Choroid plexus epithelial cell (primary cell): ENCODE measurements at places on chromosomes 6 and 20.
A peak's percentile ranks its signal among the peaks of the same experiment; 100 is the strongest.

DNA sequence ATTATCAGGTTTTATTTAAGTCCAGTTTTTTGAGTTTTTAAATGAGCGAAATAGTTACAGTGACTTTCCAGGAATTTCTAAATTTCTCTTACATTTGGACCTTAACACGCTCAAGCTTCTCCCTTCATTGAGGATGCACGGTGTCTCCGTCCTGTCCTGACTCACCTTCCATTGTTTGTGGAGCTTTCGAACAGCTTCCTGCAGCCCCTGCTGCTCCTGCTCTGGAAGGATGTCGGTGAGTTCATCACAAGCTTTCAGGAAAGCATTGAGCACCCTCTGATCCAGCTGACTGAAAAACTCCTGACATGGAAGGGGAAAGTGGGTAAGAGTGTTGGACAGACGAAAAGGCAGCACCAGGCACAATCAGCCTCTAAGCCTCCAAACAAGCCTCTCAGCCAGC, 183.7 kb downstream of the SYNE1 start:
- DNase-seq = no peak

GRCh38 chr6:7050872-7051779, 56.6 kb upstream of the RREB1 start:
- DNase-seq = peak; percentile 73

GRCh38 chr20:57856658-57857057, 146.8 kb upstream of the PMEPA1 start:
- no peak for DNase-seq

GRCh38 chr20:25277051-25277801, 29.3 kb downstream of the PYGB start:
- DNase-seq = no peak

GRCh38 chr20:35773154-35773751, 1.4 kb downstream of the PHF20 start:
- peak; percentile 39 for DNase-seq

DNA sequence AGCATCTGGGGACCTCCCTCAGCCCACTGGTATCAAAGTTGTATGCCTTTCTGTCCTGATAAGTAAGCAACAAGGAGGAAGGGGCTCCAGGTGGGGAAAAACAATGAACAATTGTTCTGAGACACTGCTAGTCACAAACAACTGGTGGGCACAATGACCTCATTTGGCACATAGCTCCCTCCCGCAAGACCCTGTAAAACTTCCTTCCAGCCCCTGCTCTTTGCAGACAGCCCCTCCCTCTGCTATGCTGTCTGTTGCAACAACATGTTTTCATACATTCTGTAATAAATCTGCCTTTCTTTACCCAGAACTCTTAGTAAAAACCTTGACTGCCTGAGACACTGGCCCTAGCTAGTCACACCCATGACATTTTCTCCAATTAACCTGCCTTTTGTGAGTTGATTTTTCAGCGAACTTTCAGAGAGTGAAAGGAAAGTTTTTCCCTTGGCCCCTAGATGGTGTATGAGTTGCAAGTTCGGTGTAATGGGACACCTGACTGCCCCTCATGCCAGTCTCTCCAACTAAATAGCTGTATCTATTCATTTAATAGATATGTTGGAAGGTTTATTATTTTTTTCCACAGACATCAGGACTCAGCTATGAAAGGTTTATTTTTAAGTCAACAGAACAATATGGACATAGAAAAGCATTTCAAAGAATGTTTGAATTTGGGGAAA, 142.3 kb upstream of the SLC22A16 start:
- DNase-seq = peak; percentile 54

- peak; percentile 2 for DNase-seq
Observed at GRCh38 chr6:141641406-141641805, 491.3 kb upstream of the GJE1 start.

DNA sequence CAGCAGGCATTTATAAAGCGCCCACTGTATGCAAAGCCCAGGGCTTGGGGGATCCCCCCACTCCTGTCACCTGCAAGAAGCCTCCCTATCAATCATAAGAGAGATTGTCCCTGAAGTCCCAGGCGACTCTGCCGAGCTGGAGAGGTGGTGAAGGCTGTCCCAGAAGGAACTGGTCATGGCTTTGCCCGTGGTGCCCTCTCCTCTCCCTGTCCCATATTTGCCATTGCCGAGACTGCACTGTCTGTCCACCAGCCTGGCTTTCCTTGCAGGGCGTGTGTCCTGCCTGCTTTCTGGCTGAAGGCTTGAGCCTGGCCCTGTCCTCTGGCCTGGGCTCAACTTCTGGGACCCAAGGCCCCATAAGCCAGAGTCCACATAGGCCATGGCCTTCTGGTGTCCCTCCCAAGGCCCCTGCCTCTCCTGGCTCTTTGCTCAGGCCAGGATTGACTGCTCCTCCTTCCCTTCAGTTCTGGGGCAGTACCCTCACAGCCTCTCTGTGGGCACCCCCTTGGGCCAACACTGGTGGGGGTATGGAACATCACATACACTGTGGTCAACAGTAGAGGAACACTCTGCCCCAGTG, 46.9 kb downstream of the CPXM1 start:
- DNase-seq = no peak

GRCh38 chr6:53854843-53855567, 60.2 kb downstream of the LRRC1 start:
- DNase-seq = no peak

DNA sequence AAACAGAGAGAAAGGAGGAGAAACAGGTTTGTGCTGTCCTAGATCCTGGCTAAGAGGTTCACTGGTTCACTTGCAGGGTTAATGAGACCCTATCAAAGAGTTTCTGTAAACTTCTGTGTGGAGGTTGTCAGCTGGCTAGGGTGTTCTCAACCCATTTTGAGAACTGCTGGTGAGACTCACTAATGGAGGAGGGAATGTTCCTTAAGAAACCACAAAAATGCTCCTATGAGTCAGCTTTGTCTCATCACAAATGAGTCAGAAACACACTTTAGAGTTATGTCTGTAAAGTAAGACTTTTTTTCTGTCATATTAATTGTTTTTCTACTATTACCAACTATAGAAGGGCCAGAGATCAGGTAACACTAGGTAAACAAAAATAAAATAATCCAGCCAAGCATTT, 884.4 kb downstream of the PHF3 start:
- peak; percentile 98 for DNase-seq

- DNase-seq = peak; percentile 34
Observed at GRCh38 chr20:33450867-33451266, 7.3 kb upstream of the SNTA1 start.

DNA sequence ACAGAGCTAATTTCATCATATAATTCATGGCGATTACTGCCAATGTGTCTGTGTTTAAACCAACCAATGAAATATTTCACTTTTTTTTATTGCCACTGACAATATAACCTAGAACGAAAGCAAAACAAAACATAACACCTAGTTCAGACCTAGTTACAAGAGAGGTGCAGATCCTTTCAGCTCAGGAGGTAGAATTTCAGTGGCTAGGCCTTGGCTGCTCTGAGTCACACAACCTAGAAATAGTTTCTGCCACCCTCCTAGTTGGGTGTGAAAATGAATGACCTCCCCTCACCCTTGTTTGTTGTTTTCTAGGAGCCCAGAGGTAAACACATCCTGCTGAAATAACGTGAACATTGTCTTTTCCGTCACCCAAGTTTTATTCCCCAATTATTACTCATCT, 356.3 kb downstream of the HTR1B start:
- peak; percentile 27 for DNase-seq

DNA sequence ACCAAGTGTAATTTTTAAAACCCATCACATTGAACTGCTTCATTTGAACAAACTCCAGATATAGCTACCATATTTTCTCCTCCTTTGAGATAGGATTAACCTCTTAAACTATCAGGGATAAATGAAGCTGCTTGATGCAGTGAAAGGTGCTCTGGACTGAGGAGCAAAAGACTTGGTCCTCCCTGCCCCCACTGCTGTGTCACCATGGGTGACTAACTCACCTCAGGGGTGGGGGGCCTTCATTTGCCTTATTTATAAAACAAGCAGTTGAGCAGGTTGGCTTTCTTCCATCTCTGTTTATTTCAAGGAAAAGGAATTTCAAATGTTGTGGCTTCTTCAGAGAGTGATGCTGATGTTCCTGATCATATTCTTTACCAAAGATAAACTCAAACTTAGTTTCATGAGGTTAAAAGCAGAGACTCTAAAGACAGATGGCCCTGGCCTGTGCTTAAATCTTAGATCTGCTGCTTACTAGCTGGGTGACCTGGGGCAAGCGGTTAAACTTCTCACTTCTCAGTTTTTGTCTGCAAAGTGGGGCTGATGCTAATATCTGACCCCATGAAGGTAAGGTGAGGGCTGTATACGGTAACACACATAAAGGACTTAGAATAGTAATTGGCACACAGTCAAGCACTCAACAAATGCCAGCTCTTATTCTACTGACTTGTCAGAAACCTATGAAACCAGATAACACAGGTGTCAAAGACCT, 50.5 kb downstream of the FHL5 start:
- no peak for DNase-seq

DNA sequence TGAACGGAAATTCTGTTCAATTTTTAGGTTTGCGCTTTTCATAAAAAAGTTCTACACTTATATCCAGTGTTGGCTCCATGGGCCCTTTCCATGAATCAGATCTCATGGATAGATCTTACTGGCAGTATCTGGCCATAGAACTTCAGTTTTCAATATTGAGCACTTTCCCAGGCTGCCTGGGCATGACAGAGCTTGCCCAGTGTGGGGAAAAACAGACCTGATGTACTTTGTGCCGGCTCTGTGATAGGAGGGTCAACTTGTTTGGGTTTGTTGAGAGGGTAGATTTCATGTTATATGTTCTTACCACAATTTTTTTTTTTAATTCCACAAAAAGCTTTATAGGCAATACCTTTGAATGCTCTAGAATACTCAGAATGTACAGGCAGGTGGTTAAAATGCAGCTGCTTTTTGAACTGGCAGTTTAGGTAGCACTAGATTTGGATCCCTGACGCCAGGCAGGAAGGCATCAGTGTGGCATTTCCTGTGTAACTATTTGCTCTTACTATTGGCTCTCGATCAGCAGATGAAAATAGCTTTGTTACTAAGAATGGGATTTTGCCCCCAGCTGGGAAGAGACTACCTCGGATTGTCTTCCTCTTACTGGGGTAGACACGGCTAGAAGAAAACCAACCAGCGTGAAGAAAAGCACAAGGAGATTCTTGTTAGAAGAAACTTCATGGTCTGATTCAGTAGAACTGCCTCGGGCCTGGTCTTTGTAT, 404.9 kb upstream of the SOX4 start:
- peak; percentile 7 for DNase-seq

- DNase-seq = no peak
Observed at GRCh38 chr20:45368221-45368980, 5.4 kb downstream of the SYS1 start.

- DNase-seq = no peak
Observed at GRCh38 chr6:35511562-35511941, 1.1 kb downstream of the TULP1 start.

GRCh38 chr20:37991157-37991866, 41.9 kb downstream of the TTI1 start:
- DNase-seq = no peak

DNA sequence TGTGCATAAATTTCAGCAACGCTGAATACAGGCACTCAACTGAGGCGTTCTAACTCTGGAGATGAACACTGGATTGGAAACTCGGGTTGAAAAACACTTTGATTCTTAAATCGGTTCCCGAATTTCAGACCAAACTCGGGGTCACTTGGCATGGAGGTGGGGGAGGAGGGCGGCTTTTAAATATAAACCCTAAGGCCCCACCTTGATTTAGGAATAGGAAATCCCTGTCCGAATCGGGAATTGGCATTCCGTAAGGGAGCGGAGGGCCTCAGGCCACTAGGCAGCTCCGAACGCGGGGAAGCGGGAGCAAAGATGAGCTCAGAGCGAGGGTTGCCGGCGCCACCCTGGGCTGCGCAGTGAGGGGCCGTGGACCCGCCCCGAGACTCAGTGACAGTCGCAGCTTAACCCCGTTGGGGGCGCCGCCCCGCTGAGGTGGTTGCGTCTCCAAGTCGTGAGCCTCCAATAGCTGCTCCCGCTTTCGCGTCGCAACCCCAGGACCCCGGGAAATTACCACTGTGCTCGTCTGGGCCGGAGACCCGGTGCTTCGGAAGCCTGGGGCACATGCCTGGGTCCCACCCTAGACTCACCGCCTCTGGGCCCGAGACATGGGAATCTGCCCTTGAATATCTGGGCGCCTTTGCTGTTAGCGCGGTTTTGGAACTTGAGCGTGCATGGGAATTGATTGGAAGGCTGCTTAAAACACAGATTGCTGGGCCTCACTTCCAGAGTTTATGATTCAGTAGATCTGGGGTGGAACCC, 4.6 kb upstream of the SIM1 start:
- DNase-seq = no peak

DNA sequence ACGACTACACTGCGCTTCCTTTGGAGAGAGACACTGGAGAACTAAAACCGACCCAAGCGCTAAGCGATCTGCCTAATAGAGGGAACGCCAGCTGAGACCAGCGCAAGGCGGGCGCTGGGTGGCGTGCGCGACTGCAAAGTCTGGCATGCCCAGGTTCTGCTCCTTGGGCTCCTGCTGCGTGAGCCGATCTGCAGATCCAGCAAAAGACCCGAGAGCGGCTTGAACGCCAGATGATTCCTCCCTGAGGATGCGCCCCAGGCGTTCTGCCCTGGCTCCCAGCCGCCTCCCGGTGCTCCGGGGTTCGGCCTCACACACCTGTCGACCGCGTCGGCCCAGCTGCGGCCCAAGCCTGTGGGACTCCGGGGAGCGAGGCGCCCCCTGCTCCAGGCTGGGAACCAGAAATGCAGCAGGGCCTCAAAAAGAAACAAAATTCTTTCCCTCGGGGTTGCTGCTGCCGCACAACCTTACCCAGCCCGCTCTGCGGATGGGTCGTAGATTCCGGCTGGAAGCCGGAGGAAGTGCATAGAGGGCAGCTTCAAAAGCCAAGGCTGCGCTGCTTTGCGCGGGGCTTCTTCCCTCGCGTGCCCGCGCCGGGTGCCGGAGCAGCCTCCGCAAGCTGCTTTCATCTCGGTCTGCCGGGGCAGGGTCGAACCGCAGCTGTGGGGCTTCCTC, 17.9 kb upstream of the PRDM13 start:
- DNase-seq = peak; percentile 51

DNA sequence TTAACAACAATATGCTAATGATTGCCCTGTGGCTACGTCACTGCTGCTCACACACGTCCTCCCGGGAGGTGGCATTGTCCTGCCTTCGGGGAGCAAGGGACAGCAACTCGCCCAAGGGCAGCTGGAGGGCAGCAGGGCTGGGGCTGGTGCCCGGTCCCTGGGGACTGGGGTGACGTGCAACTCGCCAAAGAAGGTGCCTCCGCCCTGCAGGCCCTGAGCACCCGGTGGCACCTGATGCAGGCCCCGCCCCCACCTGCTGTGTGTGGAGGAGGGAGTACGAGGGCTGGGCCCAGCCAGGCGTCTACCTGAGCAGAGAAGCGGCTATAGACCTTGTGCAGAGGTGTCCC, 64.8 kb upstream of the SLCO4A1 start:
- no peak for DNase-seq

GRCh38 chr6:44232676-44233566, 9.5 kb downstream of the SLC29A1 start:
- DNase-seq = no peak

DNA sequence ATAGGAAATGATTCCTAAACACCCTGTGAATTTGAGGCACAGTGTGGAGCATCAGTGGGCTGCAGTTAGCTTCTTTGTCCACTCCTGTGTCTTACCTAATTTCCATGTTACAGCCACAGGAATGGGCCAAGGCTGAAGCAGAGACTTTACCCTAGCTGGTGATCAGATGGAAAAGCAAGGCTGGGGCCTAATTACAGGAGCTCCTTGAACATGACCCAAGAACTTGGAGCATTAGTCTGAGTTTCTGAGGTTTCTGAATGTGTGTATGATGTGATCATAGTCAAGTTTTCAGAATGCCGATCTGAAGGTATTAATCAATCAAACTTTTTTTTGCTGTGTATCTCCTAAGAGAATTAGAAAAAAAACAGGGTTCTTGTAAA, 18.0 kb downstream of the HECA start:
- peak; percentile 56 for DNase-seq
